ENCODE measurements at places on chromosomes 1 and 21.

DNA sequence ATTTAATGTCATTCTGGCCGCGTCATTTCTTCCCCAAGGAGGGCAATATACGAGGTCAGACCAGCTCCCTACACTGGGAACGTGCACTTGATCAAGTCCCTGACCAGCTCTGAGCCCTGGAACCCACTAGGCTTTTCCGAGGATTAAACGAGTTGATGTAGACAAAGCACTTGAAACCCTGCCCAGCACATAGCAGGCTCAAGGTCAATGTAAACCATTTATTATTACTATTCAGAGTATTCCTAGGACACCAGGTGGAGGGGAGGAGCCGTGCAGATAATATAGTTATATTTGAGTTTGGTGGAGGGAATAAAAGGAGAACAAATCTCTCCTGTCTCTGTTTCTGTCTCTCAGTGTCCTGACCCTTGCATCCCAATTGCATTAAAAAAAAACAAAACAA, 174.1 kb upstream of the IGSF21 start:
- no peak for DNase-seq

- DNase-seq: no peak
These were observed 12.0 kb downstream of the RAB7B start for GRCh38 chr1:205991237-205991636.

DNA sequence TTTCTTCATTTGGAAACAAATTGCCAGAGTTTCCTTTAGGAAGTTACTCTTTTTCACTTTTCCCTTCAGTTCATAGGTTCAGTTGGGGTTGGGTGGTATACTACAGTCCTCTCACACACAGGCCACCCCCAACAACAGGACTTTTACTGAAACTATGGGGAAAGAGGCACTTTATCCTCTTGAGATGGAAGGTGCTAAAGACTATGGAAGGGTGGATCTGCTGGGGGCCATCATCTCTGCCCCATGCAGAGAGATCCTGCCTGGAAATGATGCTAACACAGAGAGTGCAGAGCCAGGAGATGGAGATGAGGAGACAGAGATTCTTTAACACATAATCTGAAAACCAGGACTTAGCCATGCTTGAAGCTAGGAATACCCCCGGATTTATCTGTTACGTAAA, 24.3 kb downstream of the ILDR2 start:
- no peak for DNase-seq

DNA sequence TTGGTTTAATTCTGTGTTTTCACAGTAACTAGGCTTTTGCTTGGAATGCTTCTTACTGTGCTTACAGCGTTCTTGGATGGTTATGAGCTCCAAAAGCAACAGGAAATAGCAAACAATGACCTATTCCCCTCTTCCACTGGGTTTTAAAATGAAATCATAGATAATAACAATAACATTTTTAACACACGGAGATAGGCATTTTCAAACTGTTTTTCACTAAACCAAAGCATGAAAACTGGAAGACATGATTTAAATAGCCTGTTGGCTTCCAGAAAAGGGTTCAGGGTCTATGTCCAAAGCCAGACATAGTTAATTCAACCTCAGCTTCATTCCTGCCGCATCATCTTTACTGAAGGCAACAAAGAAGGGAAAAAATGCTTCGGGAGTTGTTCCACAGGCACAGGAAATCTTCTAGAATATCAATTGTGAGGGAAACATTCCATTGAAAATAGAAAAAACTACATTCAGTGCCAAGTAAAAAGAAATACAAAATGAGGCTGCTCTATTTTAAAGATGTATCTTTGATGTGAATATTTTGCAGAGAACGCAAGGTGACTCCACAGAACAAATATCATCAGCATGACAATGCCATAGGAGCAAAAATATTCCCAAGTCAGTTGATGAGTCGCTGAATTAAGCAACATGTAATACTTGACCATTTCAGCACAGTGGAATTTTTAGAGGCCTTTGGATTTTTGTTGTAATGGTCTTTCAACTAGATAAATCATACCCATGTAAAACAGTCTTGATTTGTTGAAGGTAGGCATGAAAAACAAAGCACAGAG, 80.7 kb downstream of the NID1 start:
- no peak for DNase-seq

- no peak for DNase-seq
These were observed 65.2 kb downstream of the BCAR3 start for GRCh38 chr1:93616221-93616995.

- DNase-seq: no peak
These were observed 41.8 kb downstream of the GATAD2B start for GRCh38 chr1:153880962-153881361.

DNA sequence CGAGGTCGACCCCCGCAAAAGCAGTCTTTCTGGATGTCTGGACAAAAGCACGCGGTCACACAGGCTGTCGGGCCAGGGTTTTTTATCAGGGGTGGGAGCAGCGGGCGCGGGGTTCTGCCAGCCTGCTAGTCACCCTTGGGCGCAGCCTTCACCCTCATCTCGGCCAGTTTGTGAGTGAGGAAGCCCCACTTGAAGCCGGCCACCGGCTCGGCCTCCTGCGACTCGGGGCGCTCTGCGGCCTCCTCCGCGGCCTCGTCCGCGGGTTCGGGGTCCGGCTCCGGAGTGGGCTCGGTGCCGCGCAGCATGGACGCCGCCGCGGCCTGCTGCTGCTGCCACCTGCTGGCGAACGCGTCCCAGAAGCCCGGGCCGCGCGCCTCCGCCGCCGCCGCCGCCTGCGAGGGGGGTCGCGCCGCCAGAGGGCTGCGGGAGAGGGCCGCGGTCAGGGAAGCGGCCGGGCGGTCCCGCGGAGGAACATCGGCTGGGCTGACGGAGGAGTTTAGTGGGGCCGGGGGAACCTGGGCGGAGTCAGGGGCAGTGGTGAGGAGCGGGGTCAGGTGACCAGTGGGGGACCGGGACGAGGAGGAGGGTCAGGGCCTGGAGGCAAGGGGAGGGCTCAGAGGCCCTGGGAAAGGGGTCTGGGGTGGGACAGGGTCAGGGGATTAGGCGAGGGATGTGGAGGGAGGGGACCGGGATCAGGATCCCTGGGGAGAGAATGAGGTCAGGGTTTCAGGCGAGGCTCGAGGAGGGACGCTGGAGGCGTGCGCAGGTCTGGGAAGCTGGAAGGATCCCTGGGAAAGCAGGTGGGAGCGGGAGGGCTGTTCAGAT, 4.5 kb downstream of the C1orf232 start:
- DNase-seq: peak; percentile 36

DNA sequence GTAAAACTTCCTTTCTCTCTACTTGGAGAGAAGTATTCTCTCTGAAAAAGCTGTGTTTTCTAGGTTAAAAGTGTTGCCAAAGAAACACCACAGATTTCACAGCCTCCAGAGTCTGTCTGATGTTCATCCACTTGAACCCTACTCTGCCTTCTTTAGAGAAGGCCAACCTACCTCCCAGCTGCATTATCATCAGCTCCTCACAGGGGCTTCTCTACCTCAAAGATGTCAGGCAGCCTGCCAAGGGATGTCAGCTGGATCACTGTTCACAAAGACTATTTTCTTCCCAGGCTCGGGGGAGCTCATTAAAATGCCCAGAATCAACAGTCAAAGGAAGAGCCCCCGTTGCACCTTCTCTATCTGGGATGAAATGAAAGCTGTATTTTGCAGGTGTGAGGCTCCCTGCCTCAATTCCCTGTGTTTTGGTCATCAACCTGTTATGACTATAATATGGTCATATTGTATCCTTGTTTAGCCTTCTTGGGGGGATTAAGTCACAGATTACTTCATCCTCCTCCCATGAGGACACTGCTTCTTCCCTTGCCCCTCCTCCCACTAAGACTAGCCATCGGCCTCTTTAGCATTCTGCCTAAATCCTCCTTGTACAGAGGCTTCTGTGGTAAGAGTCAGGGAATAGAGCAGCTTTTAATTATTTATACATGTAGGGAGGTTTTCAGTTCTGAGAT, 25.7 kb downstream of the ANGPTL7 start:
- DNase-seq: no peak

DNA sequence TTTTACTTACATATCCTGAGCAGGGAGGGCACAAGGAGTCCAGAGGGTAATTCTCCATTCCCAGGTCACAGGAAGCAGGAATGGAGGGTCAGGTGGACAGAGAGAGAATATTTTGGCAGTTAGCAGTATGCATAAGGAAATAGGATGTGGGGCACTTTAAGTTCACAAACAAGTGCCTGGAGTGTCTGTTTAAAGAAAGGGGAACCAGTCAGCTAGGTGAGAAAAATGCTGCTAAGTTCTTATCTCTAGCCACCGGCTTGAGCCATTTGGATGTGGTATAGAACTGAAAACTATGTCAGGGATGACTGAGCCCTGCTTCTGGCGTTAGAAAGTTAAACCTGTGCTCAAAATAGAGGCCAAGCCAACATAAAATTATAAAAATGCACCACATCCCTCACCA, 739.7 kb upstream of the NCAM2 start:
- DNase-seq: no peak

GRCh38 chr1:60974524-60975372, 107.6 kb upstream of the NFIA start:
- no peak for DNase-seq

- DNase-seq: no peak
These were observed 83.4 kb upstream of the PLPPR4 start for GRCh38 chr1:99180915-99181314.

- DNase-seq: no peak
These were observed 149.8 kb downstream of the ZNF648 start for GRCh38 chr1:181911715-181912114.

GRCh38 chr1:246609632-246610031, 43.4 kb downstream of the CNST start:
- no peak for DNase-seq

- no peak for DNase-seq
These were observed 16.4 kb upstream of the C1orf105 start for GRCh38 chr1:172404121-172404520.

GRCh38 chr1:22080191-22080590, 27.7 kb downstream of the CDC42 start:
- no peak for DNase-seq

DNA sequence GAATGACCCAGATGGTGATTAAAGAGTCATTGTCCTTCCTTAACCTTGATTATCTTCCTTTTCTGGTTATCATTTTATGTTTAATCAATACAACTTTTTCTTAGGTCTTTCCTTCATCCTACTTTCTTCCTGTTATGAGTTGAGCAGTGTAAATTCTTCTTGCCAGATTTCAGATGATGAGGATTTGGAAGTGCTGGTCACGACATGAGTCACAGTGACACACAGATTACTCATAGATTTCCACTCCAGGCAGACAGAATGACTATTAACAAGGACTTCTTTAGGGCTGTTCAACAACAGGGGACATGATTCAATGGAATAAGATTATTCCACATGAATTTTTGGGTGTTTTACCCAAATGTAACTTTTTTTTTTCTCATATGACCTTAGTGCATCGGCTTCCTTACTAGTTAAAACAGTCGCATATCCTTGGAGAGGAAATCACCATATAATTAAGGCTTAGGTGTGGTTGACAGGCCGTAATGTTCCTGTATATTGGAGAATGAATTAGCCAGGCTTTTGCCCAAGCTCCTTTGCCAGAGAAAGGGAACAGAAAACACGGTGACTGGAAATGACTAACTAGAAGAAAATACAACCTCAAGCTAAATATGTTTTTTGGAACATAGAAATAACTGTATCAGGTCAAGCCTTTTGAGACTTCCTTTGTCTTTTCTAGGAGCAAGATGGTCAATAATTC, 44.2 kb downstream of the PRRX1 start:
- DNase-seq: no peak

GRCh38 chr1:44275991-44276405, 62.7 kb downstream of the DMAP1 start:
- no peak for DNase-seq

DNA sequence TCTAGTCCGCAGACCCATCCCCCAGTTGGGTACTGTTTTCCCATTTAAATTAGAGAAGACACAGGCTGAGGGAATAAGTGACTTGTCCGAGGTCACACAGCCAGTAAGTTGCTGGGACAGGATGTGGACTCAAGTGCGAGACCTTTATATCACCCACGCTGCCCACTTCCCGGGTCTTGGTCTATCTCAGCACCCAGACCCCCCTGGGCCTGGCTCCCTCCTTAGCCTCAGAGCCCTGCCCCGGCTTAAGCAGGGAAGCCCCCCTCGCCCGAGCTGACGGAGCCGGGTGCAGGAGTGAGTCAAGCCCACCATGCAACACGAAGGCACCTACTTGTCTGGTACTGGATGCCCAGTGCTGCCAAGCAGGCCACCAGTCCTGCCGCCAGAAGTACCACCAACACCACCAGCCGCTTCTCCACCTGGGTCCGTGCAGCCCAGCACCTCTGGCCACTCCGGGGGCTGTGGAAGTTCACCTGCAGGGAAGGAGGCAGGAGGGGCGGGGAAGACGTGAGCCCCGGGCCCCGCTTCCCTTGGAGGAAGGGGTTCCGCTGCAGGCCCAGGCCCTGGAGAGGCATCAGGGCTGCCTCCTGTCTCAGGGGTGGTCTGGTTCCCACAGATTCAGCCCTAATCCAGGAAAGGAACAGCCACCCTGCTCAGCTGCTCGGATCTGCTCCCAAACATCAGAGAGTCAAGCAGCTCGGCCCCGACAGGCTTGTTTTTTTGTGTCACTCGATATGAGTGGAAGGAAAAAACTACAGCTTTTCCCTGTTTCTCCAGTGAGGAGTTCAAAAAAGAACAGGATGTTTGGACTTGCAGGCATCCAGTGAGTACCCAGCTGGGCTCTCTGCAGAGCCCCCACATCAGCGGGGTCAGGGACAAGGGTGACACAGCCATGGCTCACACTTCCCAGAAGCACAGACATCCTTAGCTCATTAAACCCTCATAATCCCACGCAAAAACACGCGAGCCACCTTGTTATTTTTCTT, 11.1 kb downstream of the ECE1 start:
- DNase-seq: no peak

DNA sequence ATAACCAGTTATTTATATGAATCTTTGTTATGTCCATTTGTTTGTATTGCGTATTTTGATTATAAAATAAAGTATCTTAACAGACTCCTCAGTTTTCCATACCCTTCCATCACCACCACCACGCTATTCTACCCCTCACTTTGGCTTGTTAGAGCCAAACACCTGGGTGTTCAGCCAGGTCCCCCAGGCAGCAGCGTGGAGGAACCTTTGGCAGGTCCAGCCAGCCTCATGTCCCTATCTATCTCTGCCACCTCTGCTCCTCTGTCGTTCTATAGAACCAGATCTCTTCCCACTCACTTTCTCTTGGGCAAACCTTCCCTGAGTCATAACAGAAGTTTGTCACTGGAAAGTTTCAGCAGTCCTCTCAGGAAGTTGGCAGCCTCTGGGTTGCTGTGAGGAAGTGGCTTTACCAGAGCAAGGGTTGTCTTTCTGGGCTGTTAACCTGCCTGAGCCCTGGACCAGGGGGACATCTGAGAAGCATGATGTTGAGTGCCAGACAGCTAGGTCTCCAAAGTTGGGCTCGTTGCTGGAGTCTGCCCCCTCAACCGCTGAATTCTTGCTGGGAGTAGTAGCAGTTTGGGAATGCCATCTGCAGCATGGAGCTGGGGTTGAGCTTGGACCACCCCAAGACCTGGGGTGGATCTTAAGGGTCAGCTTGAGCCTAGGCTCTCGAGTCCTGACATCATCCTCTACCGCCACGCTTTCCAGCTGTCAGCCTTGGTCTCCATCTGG, 996 bp upstream of the SH3BGRL3 start:
- DNase-seq: no peak

DNA sequence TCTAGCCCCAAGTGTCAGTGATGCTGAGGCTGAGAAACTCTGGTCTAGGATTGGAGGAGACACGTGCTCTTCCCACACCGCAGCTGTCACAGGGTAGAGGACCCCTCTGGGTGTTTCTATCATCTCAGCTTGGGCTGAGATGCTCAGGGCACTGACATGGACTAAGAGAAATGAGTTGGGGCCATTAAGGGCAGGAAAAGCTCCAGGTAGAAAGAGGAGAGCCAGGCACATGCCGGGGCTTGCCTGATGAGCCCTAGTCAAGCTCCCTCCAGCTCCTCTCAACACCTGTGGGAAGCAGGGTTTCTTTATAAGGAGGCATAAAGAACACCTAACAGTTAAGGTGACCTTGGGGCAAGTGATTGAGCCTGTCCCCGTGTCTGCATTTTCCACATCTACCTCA, 17.3 kb downstream of the ABCA4 start:
- DNase-seq: no peak
